Psoas muscle (tissue), 8 donors: ENCODE measurements at places on chromosomes 7 and 10. TPM values are rescaled to one million over a fixed set of nuclear protein-coding genes. Genes with fewer than 3 reads are reported as not detected.

GRCh38 chr10:80280071-80280800, 9.2 kb downstream of the MAT1A start:
- no peaks in the 10 kb centered on the region for H3K27me3 ChIP-seq
- no peaks in the 10 kb centered on the region for H3K4me1 ChIP-seq
- H3K36me3 ChIP-seq: no peaks in the 10 kb centered on the region
- H3K4me3 ChIP-seq: no peak overlapping the region
- no peak for DNase-seq

- peak; percentile 88 for DNase-seq
- H3K4me3 ChIP-seq: peak within 1 kb of the TSS; percentile 75
- H3K27me3 ChIP-seq: no peaks in the 10 kb centered on the region
Measured at GRCh38 chr10:102395400-102396316, at the start of gene NFKB2. Gene NFKB2 (plus strand): TSS chr10:102395705. CDS start chr10:102395960, 255 bp downstream.

DNA sequence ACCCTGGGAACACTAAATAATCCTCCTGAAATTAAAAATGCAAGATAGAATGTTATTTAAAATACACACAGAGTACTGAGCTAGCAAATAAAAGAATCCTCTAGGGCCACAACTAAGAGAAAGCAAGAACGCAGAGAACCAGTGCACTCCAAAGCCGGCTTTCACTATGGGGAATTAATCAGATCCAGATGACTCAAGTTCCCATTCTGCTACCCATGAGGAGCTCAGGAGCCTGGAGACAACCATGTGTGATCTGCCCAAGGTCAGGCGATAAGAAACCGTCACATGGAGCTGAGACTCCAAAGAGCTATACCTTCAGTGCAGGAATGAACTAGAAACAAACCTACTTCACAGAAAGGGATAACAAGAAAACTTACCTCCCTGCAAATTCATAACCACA, 19.5 kb upstream of the CYREN start:
- H3K4me3 ChIP-seq: no peak overlapping the region
- H3K27ac ChIP-seq: no peak overlapping the region
- peaks cover 4% of the 10 kb centered on the region for H3K4me1 ChIP-seq
- peaks cover 100% of the 10 kb centered on the region for H3K36me3 ChIP-seq

GRCh38 chr10:98539578-98539977, 92.8 kb upstream of the HPS1 start:
- DNase-seq: no peak
- H3K27me3 ChIP-seq: no peaks in the 10 kb centered on the region
- no peaks in the 10 kb centered on the region for H3K4me1 ChIP-seq
- no peaks in the 10 kb centered on the region for H3K36me3 ChIP-seq

DNA sequence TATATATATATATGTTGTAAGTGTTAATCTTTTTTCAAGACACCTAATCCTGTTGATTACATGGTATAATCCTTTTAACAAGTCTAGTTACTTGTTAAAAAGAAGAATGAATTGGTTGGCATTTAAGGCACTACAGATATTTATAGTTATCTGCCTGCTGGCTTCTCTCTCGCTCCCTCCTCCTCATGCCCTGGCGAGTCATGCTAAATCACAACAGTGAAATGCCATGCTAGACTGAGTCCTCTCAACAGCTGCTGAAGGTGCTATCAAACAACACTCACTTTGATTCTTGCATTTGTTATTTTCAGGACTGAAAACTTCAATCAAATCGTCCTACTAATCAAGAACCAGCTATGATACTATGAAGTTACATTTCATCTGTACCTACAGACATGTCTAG, 15.4 kb downstream of the NRAP start:
- H3K36me3 ChIP-seq: peaks cover 91% of the 10 kb centered on the region
- no peak for DNase-seq
- H3K4me3 ChIP-seq: no peak overlapping the region
- no peaks in the 10 kb centered on the region for H3K27me3 ChIP-seq
- peak overlapping the region; percentile 90 for H3K27ac ChIP-seq

The AGAP9 gene
- 1.6 TPM for total RNA-seq

The CRYGN gene
- not detected for total RNA-seq

The KLF6 gene
- 135 TPM for total RNA-seq

The FAM180A gene
- 0.42 TPM for total RNA-seq

The PROSER2 gene
- 0.91 TPM for total RNA-seq
